ENCODE measurements at places on chromosomes 2 and 18.

GRCh38 chr2:145597809-145598208 lies 1077.9 kb upstream of the ZEB2 start:
- no peak for DNase-seq

- DNase-seq, result no peak
Observed at GRCh38 chr2:41040782-41041520, 589.1 kb upstream of the SLC8A1 start.

DNA sequence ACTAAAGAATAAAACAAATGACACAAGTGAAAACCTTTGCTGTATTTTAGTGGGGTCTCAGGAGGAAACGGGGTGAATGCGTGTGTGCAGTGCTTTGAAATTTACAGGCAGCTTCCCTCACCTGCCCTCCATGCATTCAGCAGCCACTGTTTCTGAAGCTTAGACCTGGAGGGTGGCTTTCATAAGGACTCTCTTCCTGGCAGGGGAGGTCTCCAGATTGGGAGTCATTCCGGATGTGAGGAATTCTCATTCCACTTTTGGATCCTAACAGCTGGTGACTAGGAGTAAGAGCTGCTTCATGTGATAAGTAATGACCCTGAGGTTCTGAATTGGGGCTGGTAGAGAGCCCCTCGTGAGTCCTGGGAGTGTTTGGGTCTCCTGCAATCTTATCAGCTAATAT lies 192.5 kb downstream of the SH3BP4 start:
- DNase-seq, result no peak

DNA sequence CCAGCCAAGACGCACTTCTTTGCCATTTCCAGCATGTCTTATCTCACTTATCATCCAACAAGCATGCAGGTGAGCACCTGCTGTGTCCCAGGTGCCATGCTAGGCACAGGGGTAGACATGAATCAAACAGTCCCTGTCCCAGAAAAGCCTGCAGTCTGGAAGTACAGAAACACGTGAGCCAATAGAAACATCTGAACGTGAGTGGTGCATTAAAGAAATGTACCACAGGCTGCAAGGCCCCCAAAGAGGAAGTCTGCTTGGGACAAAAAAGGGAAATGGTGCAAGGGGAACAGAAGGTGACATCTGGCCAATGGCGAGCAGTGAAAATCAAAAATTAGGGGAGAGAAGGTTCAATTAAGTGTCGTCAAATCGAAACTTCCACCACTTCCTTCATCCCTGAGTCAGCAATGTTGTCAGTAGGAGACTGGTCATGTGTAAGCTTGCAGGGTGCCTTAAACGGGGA lies 17.6 kb upstream of the TMEM247 start:
- peak; percentile 81 for DNase-seq

GRCh38 chr2:217988014-217988839 lies 14.6 kb downstream of the TNS1 start:
- DNase-seq, result peak; percentile 66

- DNase-seq, result no peak
Observed at GRCh38 chr2:39649511-39649910, 16.2 kb upstream of the TMEM178A start.

- DNase-seq, result no peak
Observed at GRCh38 chr2:102588213-102588939, 31.0 kb upstream of the SLC9A2 start.

DNA sequence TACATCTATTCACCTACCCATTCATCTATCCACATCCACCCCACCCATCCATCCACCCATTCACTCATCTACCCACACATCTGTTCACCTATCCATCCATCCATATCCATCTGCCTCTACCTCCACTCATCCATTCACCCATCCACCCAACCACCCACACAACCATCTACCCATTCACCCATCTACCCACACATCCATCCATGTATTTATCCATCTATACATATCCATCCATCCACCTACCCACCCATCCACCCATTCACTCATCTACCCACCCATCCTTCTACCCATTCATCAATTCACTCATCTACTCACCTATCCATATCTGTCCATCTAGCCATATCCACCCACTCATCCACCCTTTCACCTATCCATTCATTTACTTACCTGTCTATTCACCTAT lies 187.6 kb downstream of the ASB1 start:
- no peak for DNase-seq

DNA sequence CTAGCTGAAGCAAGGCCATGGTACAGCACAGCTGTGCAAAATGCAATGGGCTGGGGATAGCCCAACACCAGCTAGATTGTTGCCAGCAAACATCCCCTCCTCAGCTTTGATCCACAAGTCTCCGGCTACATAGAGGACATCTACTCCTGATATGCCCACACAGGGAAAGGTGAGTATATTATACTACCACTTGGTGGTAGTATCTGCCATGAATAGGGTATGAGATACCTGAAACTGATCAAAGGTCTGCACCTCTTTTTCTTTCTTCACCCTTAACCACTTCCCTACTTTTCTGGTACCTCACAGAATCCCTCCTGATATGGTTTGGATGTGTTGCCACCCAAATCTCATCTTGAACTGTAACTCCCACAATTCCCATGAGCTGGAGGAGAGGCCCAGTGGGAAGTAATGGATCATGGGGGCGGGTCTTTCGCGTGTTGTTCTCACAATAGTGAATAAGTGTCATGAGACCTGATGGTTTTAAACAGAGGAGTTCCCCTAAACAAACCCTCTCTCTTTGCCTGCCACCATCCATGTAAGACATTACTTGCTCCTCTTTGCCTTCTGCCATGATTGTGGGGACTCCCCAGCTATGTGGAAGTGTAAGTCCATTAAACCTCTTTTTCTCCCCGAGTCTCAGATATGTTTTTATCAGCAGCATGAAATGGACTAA lies 279.6 kb downstream of the TXNL1 start:
- DNase-seq, result peak; percentile 22

- DNase-seq, result no peak
Observed at GRCh38 chr2:121570036-121570666, 39.5 kb downstream of the RNU4ATAC start.

GRCh38 chr2:61023670-61024069 lies 5.6 kb upstream of the PUS10 start:
- no peak for DNase-seq

DNA sequence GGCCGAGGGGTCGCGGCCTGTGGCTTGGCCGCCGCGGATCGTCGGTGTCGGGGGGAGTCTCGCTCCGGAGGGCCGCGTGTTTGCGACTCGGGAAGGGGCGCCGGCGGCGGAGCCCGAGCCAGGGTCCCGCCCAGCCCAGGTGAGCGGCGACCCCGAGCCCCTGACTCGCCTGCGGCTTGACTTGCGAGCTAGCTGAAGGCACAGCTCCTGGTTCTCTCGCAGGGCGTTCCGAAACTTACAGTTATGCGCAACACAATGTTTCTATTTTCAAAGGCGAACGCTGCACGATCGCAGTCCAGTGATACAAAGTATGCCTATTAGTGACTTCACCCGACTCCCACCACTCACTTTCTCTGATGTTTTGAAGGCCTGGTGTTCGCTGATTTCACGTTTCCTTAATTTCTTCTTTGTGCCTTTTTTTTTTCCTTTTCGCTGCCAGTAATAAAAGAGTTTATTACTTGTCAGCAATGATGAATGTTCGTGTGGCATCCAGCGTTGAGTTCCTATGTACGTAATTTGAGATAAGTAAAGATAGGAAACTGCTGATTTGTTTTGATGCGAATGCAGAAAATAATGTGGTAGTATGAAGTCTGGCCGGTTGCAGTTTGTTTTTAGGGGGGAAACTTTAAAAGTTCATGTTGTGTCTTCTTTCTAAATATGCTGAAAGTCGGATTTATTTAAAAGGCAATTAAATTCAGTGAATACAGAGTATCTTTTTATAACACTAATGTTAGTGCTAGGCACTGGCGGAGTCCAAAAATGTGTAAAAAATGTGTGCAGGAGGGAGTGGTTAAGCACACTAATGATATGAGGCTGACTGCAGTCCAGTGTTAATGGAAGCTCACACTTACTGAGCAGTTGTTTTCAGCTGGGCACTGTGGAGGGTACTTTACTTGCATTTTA lies 706 bp downstream of the UBXN2A start:
- peak; percentile 79 for DNase-seq

GRCh38 chr18:70417847-70418246 lies 129.0 kb downstream of the SOCS6 start:
- DNase-seq, result no peak

GRCh38 chr2:113248997-113249770 lies 29.5 kb downstream of the PAX8 start:
- peak; percentile 66 for DNase-seq

DNA sequence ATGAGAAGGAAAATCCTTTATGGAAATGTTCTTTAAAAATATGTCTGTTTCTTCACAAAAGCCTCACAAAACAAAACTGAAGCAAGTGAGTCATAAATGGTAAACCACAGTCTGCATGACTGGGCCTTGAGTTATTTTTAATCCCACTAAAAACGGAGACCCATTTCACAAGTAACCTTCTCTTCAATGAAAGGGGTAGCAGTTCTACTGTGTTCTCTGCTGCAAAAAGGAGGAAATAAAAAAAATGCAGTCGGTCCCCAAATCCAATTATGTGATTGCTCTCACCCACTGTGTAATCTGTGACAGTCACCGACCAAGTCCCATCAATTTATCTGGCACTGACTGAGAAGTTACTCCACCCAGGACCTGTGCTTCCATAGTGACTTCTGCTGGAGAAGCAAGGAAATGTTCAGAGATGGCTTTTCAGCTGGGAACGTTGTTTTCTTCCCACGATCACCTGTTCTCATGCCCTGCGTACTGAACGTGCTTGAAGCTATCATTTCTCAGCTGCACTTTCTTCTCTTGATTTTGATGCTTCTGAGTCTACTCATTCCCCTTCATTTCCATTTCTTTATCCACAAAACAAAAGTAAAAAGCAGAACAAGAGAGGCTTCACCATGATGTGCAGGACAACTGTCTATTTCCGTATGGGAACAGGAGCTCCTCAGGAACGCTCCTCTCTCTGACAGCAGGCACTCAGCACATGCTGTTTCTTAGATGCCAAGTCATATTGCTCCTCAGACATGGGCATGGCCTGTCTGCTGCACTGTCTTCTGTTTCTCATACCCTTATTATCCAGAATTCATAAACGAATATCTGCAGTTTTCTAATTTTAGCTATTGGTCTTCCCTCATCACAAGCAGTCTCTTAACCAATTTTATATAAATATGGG lies 80.0 kb upstream of the TMEM200C start:
- DNase-seq, result no peak

DNA sequence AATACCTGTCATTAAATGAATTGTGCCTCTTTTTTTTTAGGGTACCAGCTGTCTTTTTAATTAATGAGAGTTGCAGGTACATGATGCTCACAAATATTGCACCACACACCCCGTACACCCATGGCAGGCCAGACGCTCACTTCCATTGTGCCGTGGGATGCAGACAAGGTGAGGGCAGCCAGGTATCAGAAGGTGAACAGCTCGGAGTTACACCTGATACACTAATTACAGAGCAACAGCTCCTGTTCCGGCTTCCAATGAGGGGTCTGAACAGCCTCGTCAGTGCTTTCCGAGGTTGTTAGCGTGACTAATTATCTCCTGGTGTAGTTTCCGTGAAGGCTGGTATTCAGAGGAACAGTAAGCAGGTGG lies 442.8 kb downstream of the ZNF516 start:
- no peak for DNase-seq

Data from RPMI8226 (cell line).